ENCODE measurements at places on chromosomes 1 and 21. TPM values are rescaled to one million over a fixed set of nuclear protein-coding genes. Genes with fewer than 3 reads are reported as not detected.
A peak's percentile ranks its signal among the peaks of the same experiment; 100 is the strongest.

The FOXO6 gene
- polyA plus RNA-seq, result 4.2 TPM

GRCh38 chr1:165937829-165938228 lies 110.4 kb downstream of the UCK2 start:
- no peaks in the 10 kb centered on the region for H3K36me3 ChIP-seq
- no peaks in the 10 kb centered on the region for H3K4me1 ChIP-seq
- H3K27ac ChIP-seq, result no peak overlapping the region
- no peak for DNase-seq
- H3K4me3 ChIP-seq, result no peak overlapping the region

DNA sequence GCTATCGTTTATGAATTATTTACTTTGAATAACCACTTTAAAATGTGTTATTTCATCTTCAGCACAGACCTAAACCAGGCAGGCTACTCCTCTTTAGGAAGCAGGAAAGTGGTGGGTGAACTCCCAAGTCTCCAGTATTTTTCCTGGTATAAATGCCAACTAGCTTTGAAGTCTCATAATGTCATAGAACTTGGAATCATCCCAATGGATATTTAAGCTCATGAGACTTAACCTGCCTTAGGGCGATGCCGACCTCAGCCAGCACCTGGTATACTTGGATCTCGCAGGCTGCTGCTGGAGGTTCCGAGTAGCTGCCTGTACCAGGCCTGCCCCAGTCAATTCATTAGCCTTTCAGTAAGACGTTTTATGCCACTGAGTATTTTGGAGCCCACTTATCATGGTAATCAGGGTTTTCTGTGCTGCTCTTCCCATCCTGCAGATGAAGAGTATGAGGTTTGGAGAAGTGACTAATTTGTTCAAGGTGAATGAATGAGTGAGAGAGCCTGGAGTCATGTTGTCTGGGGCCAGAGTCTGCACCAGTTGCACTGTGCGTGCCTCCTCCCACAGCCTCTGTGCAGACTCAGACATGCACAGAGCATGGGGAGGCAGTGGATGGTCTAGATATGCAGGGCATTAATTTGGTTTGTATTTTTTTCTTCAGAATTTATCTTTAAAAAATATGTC lies 34.9 kb downstream of the VANGL1 start:
- H3K4me1 ChIP-seq, result peaks cover 11% of the 10 kb centered on the region
- no peaks in the 10 kb centered on the region for H3K36me3 ChIP-seq
- DNase-seq, result no peak
- no peaks in the 10 kb centered on the region for H3K27me3 ChIP-seq
- no peak overlapping the region for H3K27ac ChIP-seq

DNA sequence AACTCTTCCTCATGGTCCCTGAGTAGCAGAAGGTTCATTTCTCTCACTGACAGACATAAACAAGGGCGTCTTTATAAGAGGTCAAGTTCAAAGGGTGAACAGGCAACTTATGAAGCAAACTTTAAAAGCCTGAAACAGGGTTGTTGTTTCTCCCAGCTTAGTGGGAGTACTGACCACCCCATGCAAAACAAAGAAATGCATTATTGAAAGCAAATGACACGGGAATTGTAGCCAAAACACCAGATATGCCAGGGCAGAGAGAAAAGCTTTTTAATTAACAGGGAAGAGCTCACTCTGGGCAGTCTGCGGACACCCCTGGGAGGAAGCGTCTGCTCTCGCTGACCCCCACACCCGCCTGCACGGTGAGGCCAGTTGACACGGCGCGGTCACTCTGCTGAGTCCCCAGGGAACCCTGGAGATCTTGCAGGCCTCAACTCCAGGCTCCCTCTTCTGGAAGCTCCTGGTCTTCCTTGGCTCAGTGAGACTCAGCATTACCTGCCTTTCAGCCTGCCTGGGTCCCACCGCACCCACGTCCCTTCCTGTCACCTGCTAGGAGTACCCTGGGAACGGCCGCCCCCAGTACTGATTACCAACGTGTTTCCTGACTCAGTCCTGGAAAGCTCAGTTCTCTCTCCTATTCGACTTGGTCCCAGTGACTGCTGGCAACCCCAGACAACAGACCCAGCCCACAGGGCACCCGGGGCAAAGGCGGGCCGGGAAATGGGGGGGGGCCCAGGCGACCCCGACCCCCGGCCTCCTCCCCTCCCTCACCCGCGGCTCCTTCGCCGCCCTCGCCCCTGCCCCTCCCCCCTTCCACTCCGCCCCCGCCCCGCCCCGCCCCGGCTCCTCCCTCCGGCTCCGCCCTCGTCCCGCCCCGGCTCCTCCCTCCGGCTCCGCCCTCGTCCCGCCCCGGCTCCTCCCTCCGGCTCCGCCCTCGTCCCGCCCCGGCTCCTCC lies 972 bp downstream of the CFAP410 start:
- peak overlapping the region; percentile 54 for H3K4me3 ChIP-seq
- no peaks in the 10 kb centered on the region for H3K36me3 ChIP-seq
- peaks cover 24% of the 10 kb centered on the region for H3K4me1 ChIP-seq
- H3K27ac ChIP-seq, result peak overlapping the region; percentile 92
- H3K27me3 ChIP-seq, result no peaks in the 10 kb centered on the region

Measured in hepatocyte (in vitro differentiated cells).